ENCODE measurements at places on chromosomes 4 and X. TPM values are rescaled to one million over a fixed set of nuclear protein-coding genes. Genes with fewer than 3 reads are reported as not detected.

- DNase-seq, result no peak
These were observed 173.1 kb upstream of the VCX3A start for GRCh38 chrX:6708041-6708440.

DNA sequence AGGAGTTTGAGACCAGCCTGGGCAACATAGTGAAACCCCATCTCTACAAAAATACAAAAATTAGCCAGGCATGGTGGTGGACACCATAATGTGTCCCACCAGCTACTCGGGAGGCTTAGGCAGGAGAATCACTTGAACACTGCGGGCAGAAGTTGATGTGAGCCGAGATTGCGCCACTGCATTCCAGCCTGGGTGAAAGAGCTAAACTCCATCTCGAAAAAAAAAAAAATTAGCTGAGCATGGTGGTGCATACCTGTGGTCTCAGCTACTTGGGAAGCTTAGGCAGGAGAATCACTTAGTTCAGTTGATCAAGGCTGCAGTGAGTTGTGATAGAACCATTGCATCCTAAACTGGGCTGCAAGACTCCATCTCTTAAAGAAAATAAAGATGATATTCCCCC is 91.2 kb downstream of the PLS3 start:
- DNase-seq, result no peak

GRCh38 chr4:76059750-76060149 is 14.8 kb upstream of the ART3 start:
- DNase-seq, result no peak

DNA sequence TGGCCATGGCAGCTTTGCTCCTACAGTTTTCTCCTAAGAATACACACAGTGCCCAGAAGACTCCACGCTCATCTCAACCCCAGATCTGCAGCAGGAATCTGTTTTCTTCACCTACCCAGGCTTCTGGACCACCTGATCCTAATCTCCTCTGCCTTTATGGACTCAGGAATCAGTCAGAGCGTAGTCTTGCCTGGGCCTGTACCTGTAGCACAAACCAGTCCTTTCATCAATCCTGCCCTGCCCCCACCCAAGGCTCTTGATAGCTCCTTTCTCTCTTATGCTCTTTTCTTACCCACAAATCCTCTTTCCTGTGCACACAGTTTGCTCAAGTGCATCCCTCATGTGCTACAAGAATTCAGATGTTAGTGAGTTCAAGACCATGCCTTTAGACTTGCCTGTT is 89.7 kb downstream of the ZNF718 start:
- DNase-seq, result no peak

DNA sequence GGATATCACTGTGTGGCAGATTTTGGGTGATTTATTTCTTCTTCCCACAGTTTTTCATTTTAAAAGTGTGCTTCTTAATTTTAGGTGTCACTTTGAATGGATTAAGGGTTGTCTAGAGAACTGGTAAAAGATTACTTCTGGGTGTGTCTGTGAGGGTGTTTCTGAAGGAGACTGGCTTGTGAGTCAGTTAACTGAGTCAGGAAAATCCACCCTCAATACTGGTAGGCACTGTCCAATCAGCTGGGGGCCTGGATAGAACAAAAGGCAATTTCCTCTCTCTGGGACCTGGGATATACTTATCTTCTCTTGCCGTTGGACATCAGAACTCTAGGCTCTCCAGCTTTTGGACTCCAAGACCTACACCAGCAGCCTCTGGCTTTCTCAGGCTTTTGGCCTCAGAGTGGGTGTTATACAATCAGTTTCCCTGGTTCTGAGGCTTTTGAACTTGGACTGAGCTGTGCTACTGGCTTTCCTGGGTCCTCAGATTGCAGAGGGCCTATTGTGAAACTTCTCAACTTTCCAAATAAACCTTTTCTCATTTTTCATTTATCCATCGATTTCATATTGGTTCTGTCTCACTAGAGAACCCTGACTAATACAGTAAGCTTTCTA is 413.1 kb downstream of the GBA3 start:
- no peak for DNase-seq

GRCh38 chrX:10111364-10112148 is 45.2 kb upstream of the CLCN4 start:
- peak; percentile 80 for DNase-seq

DNA sequence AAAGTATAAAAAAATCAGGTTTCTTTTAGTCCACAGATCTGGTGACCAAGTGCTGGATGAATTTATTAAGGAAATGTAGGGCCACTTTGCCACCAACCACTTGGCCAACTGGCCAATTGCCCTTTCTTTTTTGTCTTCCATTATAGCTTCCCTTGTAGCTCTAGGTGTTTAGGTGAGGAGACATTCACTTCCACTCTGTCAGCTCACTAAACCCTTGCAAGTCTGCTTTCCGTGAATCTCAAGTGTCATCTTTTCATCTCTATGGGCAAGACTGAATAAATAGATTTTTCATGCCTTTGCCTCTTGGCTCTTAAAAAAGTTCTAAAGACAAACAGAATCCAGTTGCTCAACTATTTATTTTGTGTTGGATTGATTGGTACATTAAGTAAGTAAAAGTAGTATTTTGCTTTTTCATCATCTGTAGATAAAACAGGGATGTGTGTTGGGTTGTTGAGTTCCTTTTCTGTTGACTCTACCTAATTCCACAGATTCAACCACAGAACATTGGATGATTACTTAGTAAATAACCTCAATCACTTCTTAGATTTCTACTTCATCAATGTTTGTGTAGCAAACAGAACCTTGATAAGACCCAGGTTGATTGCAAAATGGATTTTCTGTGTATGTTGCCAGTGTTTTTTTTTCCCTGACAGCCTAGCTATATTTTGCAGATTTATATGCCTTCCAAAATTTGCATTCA is 68.1 kb upstream of the GRXCR1 start:
- DNase-seq, result no peak

DNA sequence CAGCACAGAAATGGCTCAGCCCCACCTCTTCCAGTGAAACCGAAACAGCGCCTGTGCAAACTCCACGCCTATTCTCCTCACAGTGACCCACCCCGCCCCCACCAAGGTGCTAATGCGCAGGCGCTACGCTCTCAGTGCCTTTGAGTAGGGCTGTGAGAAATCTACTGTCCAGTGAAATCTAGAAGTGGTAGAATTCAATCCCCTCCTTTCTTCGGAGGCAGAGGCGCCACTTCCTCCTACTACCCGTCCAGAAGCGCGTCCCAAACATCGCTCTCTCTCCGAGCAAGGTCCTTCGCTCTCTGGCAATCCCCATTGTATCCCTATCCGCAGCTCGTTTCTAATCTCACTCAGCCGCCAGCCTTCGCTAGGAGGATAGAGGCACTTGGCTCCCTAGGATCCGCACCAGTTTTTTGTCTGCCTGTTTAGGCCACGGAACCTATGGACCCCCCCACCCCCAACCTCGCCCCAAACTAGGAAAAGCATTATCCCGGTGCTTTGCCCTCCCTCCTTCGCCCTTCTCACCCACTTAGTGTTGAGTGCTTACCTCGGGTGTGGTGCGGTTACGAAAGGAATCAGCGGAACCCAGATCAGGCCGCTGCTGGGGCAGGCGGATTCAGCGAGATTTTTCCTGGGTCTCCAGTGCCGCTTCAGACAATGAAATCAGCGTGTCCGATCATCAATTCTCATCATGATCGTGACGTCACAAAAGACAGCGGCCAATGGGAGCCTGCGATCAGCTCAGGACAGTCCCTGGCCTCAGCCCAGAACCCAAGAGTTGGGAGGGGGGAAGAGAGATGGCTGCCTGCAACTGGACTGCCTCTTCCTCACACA is at the start of gene HDX:
Gene HDX, minus strand, starts transcription at position 656 of the 831 bp plus-strand sequence. CDS start 27,056 bp downstream, outside the sequence.
- peak; percentile 78 for DNase-seq

- DNase-seq, result no peak
These were observed 42.9 kb downstream of the EVC start for GRCh38 chr4:5753766-5754528.

GRCh38 chr4:87067124-87067885 is 132.5 kb downstream of the AFF1 start:
- DNase-seq, result no peak

CT45A7 gene
- total RNA-seq, result not detected

PDZD11 gene
- total RNA-seq, result 34.1 TPM

SNCA gene
- 2.0 TPM for total RNA-seq

KLB gene
- not detected for total RNA-seq

VEGFC gene
- total RNA-seq, result not detected

GPR50 gene
- not detected for total RNA-seq

FANCB gene
- total RNA-seq, result 11.9 TPM
